Right cardiac atrium (tissue), 5 donors: ENCODE measurements at places on chromosomes 3 and 15. TPM values are rescaled to one million over a fixed set of nuclear protein-coding genes. Genes with fewer than 3 reads are reported as not detected.

Gene DISP2
- total RNA-seq: 0.85 TPM

Gene RNU5B-1
- total RNA-seq: 16.9 TPM

Gene C3orf70
- total RNA-seq: 2.5 TPM

- DNase-seq: no peak
Observed at GRCh38 chr3:52053307-52054304, 2.8 kb downstream of the DUSP7 start.

DNA sequence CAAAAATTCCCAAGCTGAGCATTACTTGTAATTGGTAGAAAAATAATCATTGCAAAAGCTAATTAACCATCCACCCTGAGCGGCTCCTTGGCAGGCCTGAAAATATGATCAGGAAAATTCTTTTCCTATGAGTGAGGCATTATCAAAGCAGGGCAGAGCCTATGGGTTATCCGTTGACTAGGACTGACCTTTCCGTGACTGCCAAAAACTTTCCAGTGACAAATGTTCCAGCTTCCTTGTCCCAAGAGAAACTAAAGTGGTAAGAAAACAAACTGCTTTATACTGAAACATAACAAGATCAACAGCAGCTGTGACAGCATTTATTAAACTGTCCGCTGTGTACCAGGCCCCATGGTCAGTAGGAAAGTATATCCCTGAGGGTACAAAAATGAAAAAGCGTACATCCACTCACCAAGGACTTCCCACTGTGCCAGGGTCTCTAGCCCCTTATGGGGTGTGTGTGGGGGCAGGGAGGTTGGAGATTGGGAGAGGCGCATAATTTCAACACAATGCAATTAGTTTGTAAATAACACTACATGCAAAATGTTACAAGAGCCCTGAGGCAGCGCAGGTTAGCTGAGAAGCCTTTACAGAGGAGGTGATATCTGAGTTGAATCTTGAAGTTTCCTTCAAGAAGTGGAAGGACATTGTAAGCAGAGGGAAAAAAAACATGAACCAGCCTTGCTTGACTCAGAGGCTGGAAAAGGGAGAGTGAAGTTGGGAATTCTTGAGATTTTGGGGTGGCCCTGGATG, 8.5 kb downstream of the LIPC start:
- peak; percentile 51 for DNase-seq

DNA sequence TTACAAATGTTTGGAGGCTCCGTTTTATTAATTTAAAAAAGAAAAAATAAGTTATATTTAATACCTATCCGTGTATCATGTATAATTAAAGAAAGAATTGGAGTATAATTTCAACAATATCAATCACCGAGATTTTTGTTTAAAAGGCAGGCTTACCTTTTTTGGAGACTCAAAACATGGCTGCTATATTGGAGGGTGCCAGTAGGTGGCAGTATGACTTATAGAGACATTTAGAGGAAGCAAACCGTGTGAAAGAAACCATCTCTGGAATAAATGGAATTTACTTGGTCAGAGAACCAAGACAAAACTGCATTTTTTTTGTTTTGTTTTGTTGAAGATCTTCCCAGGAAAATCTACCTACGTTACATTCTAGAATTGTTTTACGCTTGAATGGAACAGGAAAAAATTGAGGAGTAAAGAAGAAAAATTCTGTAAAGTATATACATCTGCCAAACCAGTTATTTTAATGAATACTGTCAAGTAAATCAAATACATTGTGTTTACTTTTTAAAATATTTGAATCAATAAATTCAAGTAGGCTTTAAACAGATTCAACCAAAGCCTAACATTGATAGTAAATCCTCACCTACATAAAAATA, 802.6 kb upstream of the ALCAM start:
- DNase-seq: peak; percentile 40

DNA sequence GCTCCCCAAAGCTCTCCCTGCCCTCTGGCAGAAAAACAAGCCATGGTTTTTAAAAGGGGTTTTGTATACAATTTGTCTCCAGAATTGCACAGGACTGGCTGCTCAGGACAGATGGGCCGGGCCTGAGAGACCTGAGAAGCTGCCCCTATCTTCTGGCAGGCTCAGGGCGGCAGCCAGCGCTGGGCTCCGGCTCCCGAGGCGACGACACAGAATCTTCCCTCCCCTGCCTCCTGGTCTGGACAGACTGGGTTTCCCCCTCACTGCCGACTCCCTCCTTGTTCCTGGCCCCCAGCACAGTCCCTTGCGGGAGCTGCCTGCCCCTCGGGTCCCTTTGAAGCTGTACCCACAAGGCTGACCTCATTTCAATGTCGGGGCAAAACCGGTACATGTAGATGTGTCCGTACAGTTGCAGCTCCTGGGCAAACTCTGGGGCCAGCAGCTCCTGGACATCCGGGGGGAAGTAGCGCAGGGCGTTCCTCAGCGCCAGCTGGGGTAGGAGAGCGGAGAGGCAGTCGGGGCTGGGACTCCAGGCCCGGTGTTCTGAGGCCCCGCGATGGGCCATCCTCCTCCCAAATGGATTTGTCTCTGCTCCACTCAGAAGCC, 7.2 kb downstream of the UROC1 start:
- DNase-seq: peak; percentile 22

DNA sequence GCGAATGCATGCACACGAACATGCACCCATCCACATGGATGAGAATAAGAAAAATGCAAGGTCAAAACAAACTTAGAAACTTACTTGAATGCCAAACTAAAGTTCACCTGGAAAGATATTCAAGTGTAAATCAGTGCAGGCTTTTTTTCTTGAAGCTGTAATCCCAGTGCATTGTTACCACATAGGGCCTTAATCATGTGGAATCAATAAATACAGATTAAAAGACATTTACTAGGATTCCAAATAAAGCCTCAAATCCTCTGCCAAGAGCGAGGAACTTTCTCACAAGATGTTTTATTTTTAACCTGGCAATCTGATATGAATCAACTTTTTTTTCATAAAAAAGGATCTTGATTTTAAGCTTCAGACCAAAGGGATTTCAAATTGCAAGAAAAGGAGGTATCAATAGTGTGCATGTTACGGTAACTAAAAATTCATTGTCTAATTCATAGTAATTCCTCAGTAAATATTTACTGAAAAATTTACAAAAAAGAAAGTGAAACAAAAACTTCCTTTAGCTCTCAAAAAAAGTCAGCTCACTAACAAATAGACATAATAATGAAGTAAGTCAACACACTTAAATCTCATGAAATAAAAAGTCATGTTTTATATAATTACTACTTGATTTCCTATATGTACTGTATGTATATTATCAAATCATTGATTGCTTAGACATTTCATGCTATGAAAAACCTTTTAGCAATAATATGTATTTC, 978.6 kb downstream of the PLOD2 start:
- DNase-seq: no peak

GRCh38 chr15:47188758-47189507, 528.4 kb upstream of the SEMA6D start:
- no peak for DNase-seq

Gene CLDN1
- total RNA-seq: 1.3 TPM

Gene MESP1
- 7.4 TPM for total RNA-seq
